ENCODE measurements at places on chromosomes 3 and 15.

GRCh38 chr3:70426071-70426470 lies 113.6 kb upstream of the MDFIC2 start:
- no peak for DNase-seq

DNA sequence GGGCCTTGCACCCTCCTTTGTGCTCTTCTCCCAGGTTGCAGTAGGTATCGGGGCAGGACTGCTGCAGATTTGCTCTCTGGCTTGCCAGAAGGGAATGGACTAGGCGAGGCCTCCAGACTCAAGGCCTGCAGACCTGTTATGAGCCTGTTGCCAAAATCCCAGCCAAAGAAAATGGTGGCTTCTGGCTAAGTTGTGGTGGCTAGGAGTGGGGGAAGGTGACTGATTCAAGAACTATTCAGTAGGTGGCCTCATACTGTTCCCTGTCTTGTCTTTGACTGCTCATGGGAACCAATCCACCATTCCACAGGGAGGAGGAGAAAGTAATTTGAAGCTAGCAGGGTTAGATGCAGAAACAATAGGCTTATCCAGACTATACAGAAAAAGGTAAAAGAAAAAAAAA lies 380.4 kb upstream of the PROK2 start:
- DNase-seq, result no peak

DNA sequence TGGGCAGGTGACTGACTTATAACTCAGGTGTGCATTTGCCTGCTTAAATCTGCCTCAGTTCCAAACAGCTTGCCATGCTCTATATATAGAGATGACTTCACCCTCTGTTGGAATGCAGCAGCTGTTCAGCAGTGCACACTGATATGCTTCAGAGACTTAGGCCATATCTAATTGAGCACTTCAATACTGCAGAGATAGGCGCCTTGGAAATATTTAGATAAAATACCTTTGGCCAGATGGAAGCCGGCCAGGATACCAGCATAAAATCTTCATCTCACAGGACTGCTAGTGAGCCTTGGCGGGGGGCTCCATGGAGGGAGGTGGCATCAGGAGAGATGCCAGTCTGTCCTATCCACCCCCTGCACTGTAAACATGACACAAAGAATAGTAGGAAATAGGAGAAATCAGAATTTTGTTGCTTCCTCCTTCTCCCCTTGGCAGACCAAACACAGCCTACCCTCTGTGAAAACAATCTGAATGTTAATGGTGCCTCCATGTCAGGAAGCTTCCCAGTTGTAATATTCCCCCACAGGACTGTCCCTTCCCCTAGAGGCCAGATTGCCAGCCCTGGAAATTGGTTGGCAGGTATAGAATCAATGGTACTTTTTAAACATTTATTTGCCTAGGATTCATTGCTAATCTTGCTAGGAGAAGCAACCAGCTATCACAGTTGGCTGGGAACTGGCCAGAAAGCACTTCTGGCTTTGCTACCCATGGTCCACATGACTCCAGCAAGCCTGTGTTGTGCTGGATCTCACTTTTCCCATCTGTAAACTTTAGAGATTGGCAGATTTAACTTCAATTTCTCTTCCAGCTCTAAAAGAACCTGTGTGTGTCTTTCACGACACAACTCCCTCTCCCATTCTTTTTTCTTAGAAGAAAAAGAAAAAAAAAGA lies 215.5 kb upstream of the KCNMB2 start:
- DNase-seq, result no peak

- DNase-seq, result peak; percentile 11
Measured at GRCh38 chr15:79339588-79340314, 28.8 kb downstream of the TMED3 start.

- DNase-seq, result no peak
Measured at GRCh38 chr3:158005391-158006100, 100.7 kb downstream of the SHOX2 start.

DNA sequence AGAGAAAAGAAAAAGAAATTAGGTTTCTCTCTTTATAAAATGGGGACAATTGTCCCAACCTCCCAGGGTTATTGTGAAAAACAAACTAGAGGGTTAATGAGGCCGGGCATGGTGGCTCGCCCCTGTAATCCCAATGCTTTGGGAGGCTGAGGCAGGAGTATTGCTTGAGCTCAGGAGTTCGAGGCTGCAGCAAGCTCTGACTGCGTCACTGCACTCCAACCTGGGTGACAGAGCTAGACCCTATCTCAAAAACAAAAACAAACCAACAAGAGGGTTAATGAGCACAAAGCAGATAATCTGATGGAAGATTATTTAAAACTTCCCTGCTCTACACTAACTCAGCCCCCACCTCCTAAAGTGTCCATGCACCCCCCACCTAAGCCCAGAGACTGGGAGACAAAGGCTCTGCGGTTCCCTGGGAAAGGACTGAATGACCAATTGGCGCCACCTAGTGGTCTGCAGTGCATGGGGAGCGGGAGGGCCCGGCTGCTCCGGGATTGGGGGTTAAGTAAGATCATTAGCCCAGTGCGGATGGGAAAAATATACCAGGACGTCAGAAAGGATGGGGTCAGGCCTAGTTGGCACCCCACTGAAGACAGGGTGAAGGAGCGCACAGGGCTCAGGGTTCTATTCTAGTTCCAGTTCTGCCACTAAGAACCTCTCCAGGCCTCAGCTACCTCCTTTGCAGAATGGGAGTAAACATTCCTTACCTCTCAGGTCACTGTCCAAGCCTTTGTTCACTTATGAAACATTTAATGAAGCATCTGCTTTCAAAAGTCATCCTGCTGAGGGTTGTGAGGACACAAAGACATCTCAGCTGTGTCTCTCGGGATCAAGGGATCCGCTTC lies 15.6 kb downstream of the PIF1 start:
- DNase-seq, result peak; percentile 29

DNA sequence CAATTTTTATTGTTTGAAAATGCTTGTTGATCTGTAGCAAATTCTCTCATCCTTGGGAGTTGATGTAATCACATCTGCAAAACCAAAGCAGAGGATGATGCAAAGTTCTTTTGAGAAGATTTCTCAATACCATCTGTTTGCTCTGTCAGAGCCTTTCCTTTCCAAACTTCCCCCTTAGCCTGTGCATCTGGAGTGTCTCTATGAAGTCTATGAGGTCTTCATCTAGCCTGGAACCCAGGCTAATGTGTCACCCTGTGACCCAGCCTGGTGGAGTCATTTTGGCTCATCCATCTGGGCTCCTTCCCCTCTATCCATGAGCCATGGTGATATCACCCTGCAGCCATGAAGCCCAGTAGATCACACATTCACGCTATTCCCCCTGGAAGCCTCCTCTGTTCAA lies 123.2 kb upstream of the SLC7A14 start:
- no peak for DNase-seq

DNA sequence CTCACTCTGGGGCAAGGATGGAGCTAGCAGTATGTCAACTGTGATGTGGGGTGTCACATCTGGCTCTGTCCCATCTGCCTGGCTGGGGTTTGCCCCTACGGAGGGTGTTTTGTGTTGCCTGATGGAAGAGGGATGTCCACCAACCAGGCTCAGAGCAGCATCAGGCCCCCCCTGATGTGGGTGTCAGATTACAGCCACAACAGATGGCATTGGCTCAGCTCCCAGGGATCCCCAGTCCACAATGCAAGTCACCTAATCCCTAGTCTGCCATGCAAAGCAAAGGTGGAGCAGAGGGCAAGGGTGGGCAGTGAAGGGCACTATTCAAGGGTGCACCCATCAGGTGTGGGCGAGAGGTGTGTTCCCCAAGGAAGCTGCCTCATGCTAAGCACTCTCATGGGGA lies 48.9 kb upstream of the AMOTL2 start:
- DNase-seq, result no peak

- DNase-seq, result no peak
Measured at GRCh38 chr3:52204337-52205073, 6.5 kb downstream of the ALAS1 start.

GRCh38 chr3:144059481-144059880 lies 87.9 kb downstream of the DIPK2A start:
- no peak for DNase-seq

GRCh38 chr3:160114355-160114995 lies 110.7 kb upstream of the C3orf80 start:
- DNase-seq, result no peak

DNA sequence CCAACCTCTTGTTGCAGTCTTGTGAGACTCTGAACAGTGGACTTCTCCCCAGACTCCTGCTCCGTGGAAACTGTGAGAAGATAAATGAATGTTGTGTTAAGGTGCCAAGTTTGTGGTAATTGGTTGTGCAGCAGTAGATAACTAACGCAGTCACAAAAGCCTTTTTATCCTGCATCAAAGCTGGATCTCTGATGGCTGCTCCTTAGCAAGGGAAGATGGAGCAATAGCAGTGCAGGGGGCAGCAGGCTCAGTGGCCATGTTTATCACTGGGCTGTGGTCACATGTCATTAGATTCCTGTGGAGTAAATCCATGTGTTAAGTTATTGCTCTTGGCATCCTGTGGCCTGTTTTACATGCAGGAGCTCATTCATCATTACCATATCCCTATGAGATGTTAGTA lies 13.5 kb downstream of the CMTM7 start:
- no peak for DNase-seq

DNA sequence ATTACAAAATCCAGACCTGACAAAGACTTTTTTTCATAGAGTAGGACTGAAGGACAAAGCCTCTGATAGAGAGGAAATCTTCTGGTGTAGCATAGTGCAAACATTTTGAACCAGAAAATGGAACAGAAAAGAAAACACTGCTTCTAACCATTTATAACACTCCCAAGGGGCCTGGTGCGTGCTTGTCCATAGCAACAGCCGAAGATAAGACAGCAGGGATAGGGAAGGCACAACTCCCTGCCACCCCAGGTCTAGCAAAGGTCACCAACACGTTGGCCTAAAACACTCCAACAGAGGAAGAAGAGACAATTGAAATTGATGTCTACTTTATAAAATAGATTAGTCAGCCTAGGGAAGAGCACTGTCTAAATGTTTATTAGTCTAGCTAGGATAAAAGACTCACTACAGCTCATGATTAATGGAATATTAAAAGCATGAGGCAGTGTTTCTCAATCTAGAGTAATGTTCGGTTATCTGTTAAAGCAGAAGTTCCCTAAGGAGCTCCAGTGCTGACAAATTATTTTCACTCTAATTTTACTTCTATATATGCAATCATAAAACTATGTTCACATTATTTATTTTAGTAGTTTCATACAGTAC lies 145.2 kb downstream of the P3H2 start:
- DNase-seq, result no peak

- no peak for DNase-seq
Measured at GRCh38 chr15:73361337-73361736, 7.4 kb downstream of the HCN4 start.

DNA sequence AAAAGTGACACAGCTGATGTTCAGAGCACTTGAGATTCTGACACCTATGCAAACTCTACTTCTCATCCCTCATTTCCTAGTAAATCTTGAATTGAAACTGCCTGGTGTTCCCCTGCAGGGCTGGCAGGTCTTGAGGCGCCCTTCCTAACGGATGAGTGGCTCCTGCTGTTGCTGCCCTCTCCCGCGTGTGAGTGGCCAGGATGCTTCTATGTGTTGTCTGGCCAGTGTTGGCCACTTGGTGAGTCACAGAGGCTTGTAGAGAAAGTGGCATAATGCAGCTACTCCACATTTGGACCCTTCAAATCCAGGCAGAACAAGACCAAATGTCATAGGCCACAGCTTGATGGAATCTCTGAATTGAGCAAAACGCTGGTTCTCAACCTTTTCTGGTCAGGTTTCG lies 63.6 kb downstream of the MOBP start:
- no peak for DNase-seq

- DNase-seq, result no peak
Measured at GRCh38 chr3:89113893-89114840, 6.7 kb downstream of the EPHA3 start.

DNA sequence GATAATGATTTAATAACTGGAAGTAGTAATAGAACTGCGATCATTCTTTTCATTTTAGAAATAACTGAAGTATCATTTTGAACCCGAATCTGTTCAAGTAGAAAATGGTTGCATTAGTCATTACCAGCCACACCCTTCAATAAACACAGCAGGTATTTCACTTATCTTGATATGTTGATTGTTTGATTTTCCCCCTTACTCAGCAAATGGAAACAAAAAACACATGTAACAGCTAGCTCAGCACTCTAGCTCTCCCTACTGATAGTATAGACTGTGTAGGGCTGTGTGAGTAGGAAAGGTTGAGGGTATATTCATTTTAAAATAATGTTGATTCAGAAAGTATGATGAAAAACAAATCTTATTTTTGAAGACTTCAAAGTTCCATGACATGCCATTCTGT lies 1.1 kb upstream of the GPR149 start:
- no peak for DNase-seq

GRCh38 chr3:16332904-16333426 lies 68.0 kb downstream of the OXNAD1 start:
- DNase-seq, result no peak

- no peak for DNase-seq
Measured at GRCh38 chr3:108755686-108756085, 1.5 kb downstream of the RETNLB start.

DNA sequence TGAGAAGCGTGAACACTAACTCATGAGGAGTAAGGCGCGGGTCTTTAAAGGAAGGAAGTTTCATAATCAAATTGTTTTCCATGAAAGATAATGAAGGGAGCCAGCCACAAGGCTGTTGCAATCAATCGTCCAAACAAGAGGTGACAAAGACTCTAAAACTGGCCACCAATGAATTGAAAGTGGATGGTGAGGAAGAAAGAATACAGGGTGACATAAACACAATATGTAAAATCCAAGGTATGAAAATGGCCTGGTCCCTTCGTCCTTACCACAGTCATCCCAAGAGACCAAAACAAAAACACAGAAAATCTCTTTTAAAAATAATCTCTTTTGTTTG lies 12.0 kb downstream of the CD86 start:
- no peak for DNase-seq

DNA sequence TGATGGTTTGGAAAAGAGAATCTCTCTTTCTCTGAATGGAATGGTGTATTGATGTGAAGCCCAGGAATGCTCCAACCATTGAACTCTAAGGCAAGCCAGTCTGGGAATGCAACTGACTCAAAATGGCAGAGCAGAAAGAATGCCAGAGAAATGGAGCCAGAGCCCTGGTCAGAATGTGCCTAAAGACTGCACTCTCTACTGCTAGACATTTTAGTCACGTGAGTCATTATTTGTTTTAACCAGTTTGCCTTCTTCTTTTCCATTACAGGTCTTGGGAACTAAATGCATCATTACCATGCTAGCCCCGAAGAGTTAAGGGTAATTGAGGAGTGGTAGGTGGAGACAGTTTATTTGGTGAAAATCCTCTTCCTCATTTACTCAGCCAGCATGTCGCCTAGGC lies 67.3 kb upstream of the TRIM42 start:
- no peak for DNase-seq

- no peak for DNase-seq
Measured at GRCh38 chr15:73991260-73991659, 835 bp downstream of the STOML1 start.

DNA sequence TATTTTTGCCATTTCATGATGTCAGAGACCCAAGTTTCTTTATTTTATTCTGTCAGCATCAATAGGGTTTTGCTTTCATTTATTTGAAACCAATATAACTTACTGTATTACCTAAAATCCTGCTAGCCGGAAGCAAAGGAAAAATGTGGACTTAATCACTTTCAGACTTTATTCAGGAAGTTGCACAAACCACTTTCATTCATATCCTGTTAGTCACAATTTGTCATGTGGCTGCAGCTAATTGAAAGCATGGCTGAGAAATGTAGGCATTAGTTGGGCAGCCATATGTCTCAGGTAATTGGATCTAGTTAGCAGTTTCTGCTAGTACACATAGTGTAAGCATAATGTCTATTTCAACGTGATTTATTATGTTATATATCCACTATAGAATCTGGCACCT lies 462.3 kb upstream of the SGO1 start:
- DNase-seq, result no peak

GRCh38 chr3:89533275-89533674 lies 425.9 kb downstream of the EPHA3 start:
- DNase-seq, result no peak

GRCh38 chr3:122730240-122730639 lies 49.6 kb downstream of the PARP14 start:
- no peak for DNase-seq

All from NCI-H526 treated with DMSO at 0.1 percent for 48 hours (cell line).